Stimulated activated naive CD4-positive, alpha-beta T cell (primary cell): ENCODE measurements at places on chromosomes 11 and 22.

GRCh38 chr11:20949585-20949984 lies 280.2 kb downstream of the NELL1 start:
- no peak for DNase-seq

- DNase-seq: no peak
These were observed 5.4 kb downstream of the RAB38 start for GRCh38 chr11:88169881-88170280.

DNA sequence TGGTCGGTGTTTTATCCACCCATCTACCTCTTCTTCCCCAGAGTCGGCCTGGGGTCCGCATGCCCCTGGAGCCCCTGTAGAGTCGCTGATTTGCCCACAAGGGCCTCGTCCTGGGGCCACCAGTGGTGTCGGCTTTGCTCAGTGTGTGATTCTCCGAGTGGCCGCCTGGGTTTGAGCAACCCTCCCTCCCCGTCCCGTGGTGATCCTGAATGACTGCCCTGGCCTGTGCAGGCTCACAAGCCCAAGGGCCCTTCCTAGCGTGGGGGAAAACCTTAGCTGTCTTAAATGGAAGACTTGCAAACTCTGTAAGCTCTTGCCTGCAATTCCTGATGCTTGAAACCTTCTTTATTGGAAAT lies 128.3 kb downstream of the OSBP2 start:
- DNase-seq: no peak

DNA sequence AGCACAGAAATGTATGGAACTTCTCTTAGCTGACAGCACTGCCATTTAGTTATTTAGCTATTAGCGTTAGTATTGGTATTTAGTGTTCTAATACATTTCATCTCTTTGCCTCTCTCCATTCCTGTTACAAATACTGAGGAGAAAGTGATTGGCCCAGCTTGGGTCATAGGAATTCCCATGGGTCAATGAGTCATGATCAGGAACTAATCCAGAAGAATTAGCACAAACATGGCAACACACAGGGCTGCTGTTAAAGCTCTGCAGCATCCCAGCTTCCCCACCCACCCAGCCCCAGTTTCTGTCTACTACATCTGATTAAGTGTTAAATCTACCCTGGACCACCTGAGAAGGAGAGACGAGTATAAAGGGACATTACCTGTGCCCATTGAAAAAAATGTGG lies 36.1 kb downstream of the PDGFD start:
- DNase-seq: no peak

DNA sequence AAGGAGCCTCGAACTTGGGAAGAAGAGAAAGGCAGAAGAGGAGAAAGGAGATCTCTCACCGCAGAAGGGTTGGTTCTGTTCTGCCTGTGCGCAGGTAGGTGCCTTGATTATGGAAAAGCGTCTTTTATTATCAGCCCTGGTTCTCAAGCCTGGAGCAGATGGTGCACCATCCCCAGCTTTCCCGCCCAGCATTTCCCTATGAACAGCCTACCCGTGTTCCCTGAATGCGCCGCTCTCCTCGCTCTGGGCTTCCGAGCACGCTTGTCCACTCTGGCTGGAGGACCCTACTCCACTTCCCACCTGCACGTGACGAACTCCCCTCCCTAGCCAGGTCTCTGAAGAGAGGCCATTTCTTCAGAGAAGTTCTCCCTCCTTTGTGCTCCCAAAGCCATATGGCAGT lies 15.2 kb downstream of the IGSF9B start:
- DNase-seq: no peak

DNA sequence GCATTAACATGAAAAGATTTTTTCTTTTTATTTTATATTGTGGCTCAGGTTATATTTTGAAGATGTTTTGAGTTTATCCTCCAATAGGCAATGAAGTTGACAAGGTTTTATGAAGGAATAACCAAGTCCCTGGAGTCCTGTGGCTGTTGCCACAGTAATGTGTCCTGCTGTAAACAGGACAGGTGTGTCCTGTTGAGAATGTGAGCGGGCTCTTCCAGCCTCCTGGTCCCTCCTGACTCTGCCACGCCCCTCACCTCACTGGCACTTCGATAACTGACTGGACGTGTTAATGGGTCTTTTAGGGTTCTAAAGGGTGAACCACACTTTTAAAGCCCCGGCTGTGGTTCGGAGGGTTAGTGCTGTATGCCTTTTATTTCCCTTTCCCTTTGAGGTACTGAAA lies 47.8 kb upstream of the OR4B1 start:
- DNase-seq: no peak

DNA sequence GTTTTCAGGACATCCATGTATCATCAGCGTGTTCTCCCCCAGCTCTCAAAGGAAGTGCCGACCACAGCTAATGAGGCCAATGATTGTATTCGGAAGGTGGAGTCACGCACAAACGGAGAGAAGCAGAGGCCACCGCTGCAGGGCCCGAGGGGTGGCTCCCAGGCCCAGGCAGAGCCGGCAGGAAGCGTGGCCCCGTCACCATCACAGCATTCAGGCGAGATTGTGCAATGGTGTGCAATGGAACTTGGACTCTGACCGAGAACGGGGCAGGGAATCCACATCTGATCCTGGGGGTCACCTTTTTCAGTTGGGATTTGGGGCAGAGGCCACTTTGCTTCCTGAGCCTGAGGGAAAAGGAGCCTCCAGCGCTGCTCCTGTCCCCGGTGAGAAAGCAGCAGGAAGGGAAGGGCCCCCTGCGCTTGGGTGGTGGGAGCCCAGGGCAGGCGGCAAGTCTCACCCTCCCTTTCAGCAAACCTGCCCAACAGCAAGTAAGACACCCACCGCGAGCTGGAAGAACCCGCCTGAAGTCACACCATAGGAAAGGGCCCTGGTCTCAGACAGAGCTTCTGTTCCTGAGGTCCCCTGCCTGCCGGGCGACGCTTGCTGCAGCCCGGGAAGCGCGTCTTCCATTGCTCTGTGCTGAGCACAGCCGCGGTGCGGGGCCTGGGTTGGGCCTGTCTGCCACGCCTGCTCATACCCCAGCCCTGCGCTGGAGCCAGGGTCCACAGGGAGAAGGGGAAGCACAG lies 1430.7 kb downstream of the BRD1 start:
- no peak for DNase-seq

GRCh38 chr22:43150731-43151206 lies 590 bp upstream of the TSPO start:
- DNase-seq: no peak

- DNase-seq: peak; percentile 27
These were observed 948 bp upstream of the MRTFA start for GRCh38 chr22:40637183-40638150.

DNA sequence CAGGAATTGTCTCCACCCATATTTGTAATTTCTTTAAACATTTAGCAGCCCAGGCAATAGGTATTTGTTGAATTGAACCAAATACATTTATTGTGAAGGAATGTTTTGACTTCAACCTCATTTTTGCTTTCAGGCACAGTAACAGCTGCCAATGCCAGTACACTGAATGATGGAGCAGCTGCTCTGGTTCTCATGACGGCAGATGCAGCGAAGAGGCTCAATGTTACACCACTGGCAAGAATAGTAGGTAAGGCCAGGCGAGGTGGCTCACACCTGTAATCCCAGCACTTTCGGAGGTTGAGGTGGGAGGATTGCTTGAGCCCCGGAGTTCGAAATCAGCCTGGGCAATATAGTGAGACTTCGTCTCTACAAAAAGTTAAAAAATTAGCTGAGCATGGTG lies 20.9 kb downstream of the ACAT1 start:
- DNase-seq: no peak

DNA sequence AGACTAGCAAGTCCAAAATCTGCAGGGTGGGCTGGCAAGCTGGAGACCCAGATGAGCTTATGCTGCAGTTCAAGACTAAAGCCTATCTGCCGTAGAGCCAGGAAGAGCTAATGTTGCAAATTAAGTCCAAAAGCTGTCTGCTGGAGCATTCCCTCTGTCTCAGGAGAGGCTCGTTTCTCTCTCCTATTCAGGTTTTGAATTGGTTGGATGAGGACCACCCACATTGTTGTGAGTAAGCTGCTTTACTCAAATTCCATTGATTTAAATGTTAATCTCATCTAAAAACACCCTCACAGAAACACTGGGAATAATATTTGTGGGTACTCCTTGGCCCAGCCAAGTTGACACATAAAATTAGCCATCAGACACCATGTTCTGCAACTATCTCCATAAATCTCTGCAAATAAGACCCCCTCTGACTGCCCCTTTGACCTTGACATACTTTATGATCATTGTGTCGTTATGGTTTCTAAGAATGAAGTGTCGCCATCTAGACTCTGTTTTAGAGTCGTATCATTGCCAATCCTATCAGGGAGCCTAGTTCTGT lies 16.8 kb upstream of the CUL5 start:
- DNase-seq: no peak

GRCh38 chr11:71247551-71248250 lies 4.7 kb downstream of the SHANK2 start:
- no peak for DNase-seq
